B cell (primary cell): ENCODE measurements at places on chromosomes 5 and 9. TPM values are rescaled to one million over a fixed set of nuclear protein-coding genes. Genes with fewer than 3 reads are reported as not detected.

- no peak for DNase-seq
These were observed 129.7 kb upstream of the PCA3 start for GRCh38 chr9:76634356-76635054.

- no peak for DNase-seq
These were observed 142.9 kb downstream of the DMAC1 start for GRCh38 chr9:7656636-7657035.

- DNase-seq = peak; percentile 61
These were observed 3.9 kb upstream of the NKD2 start for GRCh38 chr5:1004461-1005248.

GRCh38 chr5:63025679-63026078 is 447.1 kb downstream of the LRRC70 start:
- DNase-seq = no peak

DNA sequence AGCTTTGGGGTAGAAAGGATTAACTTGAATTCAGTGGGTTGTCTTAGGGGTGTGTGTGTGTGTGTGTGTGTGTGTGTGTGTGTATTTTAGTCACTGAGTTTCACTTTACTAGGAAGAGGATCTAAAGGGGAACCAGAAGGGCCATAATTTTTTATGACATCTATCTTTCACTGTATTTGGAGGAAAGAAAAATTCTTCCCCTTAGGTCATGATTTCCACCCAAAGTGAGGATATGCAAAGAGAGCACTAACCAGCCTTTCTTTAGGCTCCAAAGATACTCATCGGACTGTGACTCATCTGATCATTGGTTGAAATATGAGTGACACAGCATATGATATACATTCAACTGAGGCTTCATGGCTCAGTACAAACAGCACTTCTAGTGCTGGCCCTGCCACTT is 75.2 kb upstream of the RASGRF2 start:
- DNase-seq = no peak

GRCh38 chr9:74309654-74310053 is 187.5 kb upstream of the RORB start:
- DNase-seq = no peak

GRCh38 chr5:33806738-33807442 is 84.9 kb downstream of the ADAMTS12 start:
- no peak for DNase-seq

GRCh38 chr9:36169166-36169565 is at the start of gene CCIN:
Gene CCIN (plus strand): TSS chr9:36169388. CDS start chr9:36169503, 115 bp downstream.
- DNase-seq = no peak

- no peak for DNase-seq
These were observed 74.2 kb downstream of the C9orf152 start for GRCh38 chr9:110133608-110134210.

- DNase-seq = no peak
These were observed 6.2 kb upstream of the TNFSF8 start for GRCh38 chr9:114936581-114936980.

DNA sequence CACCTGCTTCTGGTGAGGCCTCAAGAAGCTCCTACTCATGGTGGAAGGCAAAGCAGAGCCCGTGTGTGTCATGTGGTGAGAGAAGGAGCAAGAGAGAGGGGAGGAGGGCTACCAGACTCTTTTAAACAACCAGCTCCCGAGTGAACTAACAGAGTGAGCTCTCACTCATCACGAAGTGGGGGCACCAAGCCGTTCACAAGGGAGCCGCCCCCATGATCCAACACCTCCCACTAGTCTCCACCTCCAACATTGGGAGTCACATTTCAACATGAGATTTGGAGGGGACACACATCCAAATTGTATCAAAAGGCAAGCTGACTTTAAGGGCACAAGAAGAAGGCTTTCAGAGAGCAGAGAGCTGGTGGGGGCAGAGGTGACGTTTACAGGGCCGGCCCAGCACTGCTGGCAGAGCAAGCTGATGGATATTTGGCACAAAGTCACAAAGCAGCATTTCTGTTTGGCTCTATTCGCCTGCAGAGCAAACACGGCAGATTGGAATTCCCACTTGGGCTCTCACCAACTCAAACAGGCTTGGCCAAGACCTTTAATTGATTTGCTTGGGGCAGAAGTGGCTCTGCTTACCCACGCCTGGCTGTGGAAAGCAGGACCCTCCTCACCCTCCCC is 20.0 kb downstream of the PITX1 start:
- DNase-seq = no peak

GRCh38 chr9:74951107-74951720 is 1.5 kb downstream of the C9orf40 start:
- no peak for DNase-seq

- DNase-seq = no peak
These were observed 110.0 kb downstream of the SLC28A3 start for GRCh38 chr9:84230355-84231145.

DNA sequence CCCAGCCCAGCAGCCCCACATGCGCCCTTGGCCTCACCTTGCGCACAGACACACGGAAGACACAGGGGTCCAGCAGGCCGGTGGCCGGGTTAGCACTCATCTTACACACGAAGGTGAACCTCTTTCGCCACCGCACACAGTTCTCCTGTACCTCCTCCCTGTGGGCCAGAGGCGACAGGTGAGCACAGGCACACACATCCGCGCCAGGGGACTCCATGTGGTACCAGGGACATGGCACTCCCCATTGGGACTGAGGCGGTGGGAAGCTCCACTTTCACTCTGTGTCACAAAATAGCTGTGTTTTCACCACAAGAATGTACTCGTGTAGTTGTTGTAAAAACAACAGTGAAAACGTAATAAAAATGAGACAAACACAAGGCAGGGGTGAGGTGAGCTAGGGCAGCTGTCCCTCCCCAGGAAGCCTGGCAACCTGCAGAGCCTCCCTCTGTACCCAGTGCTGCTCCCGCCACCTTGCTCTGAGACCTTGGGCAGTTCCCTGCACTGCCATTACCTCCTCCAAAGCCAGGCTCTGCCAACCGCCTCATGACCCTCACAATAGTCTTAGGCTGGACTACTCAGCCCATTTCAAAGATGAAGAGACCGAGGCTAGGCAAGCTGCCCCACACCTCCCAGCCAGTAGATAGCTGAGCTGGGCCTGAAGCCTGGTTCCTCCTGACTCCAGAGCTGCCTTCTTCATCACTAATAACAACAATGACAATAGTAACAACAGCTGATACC is 16.3 kb upstream of the DPM2 start:
- no peak for DNase-seq

GRCh38 chr5:58224221-58224620 is 235.7 kb downstream of the PLK2 start:
- no peak for DNase-seq

DNA sequence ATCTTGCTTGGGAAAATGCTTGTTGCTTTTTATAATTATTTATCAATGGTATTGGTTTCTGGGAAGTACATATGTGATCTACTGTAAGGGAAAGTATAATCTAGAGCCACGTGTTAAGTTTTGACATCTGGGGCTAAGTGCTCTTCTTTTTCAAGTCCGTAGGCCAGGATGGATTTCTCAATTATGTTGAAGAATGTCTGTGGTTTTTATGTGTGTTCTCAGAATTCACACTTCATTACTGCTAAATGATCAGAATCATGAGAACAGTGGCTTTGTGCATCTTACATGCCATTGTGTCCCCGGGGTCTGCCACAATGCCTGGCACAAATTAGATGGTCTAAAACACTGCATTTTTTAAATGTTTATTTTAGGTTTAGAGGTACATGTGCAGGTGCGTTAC is 14.5 kb upstream of the AUH start:
- no peak for DNase-seq

- DNase-seq = no peak
These were observed 341.4 kb downstream of the RAB3C start for GRCh38 chr5:58924306-58924705.

DNA sequence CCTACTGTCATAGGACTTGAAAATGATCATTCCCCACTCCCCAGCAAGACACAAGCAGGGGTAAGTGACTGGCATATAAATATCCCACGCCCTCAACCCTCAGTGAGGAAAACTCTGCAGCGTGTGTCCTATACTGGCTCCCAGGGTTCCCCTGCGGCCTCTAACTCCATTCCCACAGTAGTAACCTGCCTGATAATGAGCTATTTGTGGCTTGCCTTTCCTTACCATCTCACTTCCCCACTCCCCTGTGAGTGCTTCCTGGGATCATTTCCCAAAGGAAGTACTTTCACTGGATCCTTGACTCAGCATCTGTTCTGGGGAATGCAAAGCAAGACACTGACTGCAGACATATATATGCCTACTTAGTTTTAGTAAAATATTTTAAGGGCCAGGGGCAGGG is 14.3 kb downstream of the CDC14B start:
- no peak for DNase-seq

GRCh38 chr5:139631520-139632165 is 16.5 kb upstream of the CXXC5 start:
- no peak for DNase-seq

- DNase-seq = no peak
These were observed 913.9 kb downstream of the TLE4 start for GRCh38 chr9:80485420-80486250.

DNA sequence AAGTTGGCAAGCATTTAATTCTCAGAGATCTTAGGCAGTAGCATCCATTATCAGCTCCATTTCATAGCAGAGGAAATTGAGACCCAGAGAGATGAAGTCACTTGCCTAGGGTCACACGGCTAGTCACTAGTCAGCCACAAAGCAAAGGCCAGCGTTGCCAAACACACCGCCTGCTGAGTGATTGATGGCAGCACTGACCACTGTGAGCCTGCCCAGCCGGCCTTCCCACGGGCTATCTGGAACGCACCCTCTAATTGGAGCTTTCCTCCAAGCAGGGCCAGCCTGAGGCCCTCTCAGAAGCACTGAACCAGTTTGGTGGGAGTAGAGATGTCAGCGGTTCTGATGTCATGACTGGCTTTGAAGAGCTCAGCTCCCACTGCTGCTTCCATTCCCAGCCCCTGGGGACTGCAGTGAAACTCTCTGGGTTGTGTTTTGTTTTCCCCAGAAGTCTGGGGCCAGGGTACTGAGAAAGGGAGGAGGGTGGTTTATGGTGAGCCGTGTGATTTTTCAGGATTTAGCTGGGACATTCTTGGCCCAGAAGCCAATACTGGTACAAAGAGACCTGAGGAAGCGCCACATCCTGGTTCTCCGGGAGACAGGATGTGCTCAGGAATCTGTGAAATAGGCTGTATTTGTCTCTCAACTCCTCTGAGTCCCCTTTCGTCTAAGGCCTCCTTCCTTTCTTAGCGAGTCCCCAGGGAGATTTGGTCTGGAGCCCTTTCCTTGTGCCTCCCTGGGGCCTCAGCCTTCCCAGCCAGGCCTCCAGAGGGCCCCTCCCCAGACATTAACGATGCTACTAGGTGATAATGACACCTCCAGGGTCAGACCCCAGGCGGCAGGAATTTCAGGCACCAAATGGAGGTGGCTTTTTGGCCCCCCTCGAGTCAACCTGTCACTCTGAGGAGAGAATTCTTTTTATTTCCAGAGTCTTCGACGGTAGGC is 44.5 kb downstream of the SPRY4 start:
- DNase-seq = no peak

GRCh38 chr9:115910959-115911358 is 242.6 kb upstream of the PAPPA start:
- no peak for DNase-seq

- DNase-seq = no peak
These were observed 617 bp downstream of the PTPN3 start for GRCh38 chr9:109497226-109498153.

GRCh38 chr9:88926781-88927505 is 64.3 kb upstream of the S1PR3 start:
- DNase-seq = no peak

- no peak for DNase-seq
These were observed 1.2 kb downstream of the TTC33 start for GRCh38 chr5:40754381-40755092.

DNA sequence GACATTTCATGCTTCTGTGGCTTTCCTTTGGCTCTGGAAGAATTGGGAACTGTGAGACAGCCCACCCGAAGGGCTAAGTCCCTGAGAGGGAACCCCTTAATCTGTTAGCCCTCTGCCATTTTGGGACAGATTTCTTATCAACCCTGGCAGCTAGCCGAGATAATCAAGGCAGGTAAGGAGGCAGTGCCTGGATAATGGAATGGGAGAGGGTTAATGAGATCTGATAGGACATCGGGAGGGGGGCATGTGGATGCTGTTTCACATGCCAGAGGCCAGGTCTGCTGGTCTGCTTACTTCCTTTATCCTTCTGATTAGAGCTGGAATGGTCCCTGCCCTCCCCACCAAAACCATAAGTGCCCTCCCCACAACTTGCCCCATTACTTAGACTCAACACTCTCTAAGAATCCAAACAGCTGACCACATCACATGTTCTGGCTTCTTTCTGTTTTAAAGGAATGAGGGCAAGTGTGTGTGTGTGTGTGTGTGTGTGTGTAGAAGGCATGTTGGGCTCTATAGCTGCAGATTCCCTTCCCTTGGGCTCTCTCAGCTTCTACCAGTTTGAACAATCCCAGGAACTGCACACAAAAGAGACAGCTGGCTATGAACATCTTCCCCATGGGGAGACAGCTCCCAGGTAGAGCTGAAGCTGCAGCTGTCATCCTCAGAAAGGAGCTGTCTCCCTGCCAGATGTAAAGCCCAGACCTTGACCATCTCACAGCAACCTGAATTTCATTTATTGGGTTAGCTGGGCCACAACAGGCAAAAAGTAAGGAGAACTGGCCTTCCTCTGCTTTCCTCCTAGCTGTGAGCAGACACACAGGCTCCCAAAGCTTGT is 221.3 kb downstream of the PIK3R1 start:
- DNase-seq = no peak

DNA sequence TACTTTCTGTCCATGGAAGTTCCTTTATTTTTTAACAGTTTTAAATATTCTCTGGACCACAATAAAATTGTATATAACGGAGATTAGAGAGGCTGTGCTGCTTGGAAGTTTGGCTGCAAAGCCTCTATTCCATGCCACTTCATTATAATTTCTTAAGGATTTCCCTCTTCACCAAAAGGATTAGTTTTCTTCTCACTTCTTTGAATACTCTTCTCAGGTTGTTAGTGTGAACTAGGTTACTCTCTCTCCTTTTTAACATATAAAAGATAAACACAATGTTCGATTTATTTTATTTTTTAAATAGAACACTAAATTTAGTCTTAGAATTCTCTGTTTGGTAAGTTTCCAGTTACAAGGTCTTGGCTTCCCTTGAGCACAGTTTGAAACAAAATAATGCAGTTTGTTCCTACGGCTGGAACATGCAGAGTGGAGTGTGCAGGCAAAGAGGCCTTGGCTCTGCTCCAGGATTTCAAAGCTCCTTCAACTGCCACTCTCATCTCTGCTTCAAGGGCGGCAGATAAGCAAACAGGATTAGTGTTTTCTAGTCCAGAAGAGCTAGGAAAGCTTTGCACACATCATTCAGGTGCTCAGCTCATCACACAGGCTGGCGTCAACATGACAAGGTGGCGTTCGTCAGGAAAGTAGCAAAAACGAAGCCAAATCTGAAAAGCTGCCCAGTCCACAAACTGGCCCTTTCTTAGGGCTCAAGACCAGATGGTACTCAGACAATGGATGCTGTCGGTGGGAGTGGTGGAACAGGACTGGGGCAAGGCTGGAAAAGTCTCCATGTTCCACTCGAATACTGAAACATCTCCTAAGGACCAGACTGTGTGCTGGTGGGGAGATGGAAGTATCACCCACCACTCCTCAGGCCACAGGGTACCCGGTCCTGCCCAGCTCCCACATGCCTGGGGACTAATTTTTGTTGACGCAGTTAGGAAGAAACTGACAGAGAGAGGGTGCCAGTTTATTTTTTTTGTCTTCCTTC is 286.6 kb downstream of the CRB2 start:
- DNase-seq = no peak

Gene DEPDC1B
- total RNA-seq = 0.25 and 0.85 TPM in 2 replicates

Gene PCDHGB1
- 0.66 and 0.69 TPM in 2 replicates for total RNA-seq

Gene TLR4
- total RNA-seq = 3.7 and 4.5 TPM in 2 replicates

Gene F2RL1
- 0.51 and 0.64 TPM in 2 replicates for total RNA-seq

Gene LCN1
- total RNA-seq = not detected in 2 replicates

Gene IRX2
- total RNA-seq = not detected in 2 replicates

Gene S1PR3
- total RNA-seq = not detected in 2 replicates

Gene SPATA9
- 0.22 TPM in 1 of 2 replicates, not detected in the other for total RNA-seq

Gene TLX3
- total RNA-seq = not detected in 2 replicates

Gene MARCOL
- total RNA-seq = not detected in 2 replicates

Gene PCDHGA6
- total RNA-seq = 2.5 and 2.7 TPM in 2 replicates
